ENCODE measurements at places on chromosomes 6 and 20.

GRCh38 chr6:31412506-31412905 is 9.1 kb downstream of the MICA start:
- DNase-seq = no peak

- DNase-seq = no peak
Measured at GRCh38 chr6:70282919-70283461, 19.9 kb downstream of the COL9A1 start.

- no peak for DNase-seq
Measured at GRCh38 chr20:3706774-3707507, 5.5 kb downstream of the SIGLEC1 start.

DNA sequence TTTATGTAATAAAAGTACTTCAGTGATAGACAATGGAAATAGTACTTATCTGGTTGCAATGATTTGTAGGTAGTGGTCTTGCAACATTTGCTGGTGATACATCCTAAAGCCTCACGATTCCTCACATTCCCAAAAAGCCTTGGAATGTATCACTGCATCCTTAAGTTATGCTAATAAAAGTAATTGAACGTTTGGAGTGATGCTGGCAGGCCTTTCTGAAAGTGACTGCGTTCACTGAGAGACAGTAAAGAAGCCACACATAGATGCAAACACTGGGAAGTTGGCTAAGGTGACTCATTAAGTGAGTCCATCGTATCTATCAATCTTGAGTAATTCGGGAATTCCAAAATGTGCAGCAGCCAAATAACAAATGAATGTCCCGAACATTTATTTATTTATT is 444.1 kb upstream of the SOX4 start:
- no peak for DNase-seq

- DNase-seq = no peak
Measured at GRCh38 chr20:14235355-14235754, 102.1 kb downstream of the FLRT3 start.

DNA sequence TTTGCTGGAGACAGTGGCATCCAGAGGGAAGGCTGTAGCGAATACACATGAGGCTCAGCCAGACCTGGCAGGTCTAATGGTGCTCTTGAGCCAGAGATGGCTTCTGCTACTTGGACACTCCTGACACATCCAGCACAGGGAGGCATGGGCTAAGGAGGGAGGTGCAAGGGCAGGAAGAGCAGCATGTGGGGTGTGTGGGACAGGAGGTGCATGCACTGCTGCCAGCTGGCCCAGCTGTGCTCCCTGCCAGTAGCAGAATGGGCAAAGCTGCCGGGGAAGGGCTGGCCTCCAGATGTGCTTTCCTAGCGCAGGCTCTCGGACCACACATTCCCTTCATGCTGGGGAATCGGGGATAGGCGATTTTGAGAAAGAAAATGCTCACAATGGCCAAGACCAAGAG is 309.2 kb downstream of the CDC5L start:
- DNase-seq = no peak

GRCh38 chr6:7311917-7312615 is 933 bp downstream of the SSR1 start:
- DNase-seq = no peak

DNA sequence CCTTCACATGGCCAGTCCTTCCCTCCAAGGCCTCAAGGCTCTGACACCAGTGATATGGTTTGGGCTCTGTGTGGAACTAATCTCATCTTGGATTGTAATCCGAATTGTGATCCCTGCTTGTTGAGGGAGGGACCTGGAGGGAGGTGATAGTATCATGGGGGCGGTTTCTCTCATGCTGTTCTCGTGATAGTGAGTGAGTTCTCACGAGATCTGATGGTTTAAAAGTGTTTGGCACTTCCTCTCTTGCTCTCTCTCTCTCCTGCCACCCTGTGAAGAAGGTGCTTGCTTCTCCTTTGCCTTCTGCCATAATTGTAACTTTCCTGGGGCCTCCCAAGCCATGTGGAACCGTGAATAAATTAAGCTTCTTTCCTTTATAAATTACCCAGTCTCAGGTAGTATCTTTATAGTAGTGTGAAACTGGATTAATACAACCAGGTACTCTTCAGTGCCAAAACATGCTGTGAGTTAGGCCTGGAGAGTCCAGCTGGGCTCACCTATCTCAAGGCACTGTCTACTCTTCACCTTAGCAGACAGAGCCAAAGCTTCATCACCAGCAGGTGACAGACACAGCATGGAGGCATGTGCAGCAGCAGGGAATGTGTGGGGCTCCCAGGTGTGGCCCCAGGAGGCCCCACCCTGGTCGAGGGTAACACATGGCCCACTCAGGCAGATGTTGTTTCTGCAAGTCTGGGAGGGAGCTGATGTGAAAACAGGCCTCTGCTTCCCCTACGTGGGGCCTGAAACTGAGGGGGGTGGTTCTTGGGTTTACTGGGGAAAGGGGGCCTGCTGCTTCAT is 97.5 kb upstream of the CDYL start:
- DNase-seq = no peak
